T-helper 17 cell (primary cell): ENCODE measurements at places on chromosomes 11 and 22.

GRCh38 chr11:108958368-108959104, 293.7 kb downstream of the DDX10 start:
- DNase-seq: no peak

GRCh38 chr22:31604746-31605705, 57.0 kb downstream of the PISD start:
- no peak for DNase-seq

- no peak for DNase-seq
These were observed 44.5 kb downstream of the CELF1 start for GRCh38 chr11:47508240-47508957.

DNA sequence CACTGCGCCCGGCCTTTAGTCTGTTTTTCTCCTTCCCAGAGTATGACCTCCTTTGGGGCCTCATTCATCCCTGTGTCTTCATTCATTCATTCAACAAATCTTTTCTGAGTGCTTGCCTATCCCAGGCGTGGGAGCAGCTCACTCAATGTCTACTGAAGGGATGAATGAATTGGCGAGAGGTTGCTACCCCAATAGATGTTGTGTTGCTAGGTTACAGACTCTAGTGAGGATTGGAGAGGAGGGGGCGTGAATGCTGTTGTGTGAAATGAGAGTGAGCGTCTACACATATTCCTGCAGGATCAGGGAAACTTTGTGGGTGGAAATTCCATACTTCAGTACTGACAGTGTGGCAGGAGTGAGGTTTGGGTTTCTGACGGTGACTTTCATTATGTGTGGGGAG, 55.5 kb upstream of the EP300 start:
- DNase-seq: no peak

DNA sequence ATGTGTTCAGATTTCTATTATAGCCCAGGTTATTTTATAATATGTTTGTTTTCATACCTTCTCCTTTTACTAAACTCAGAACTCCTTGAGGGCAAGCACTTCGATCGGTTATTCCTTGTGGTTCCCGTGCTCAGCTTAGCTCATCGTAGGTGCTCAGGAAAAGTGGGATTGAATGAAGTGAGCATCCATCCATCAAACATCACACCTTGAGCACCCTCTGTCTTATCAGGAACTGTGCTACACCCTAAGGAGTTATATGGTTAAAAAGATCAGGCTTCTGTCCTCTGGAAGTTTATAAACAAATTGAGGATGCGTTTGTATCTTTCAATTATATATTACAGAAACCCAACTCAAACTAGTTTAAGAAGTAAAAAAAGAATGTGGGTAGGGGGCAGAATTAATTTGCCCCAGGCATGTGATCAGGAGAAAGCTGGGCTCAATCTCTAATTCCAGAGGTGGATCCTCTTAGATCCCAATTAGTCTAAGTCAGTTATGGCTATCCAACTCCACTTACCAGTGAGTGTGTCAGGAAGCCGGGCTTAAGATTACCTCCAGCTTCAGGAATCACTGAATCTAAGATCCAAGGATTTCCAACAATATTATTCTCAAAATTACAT, 59.9 kb upstream of the RRAS2 start:
- DNase-seq: no peak

GRCh38 chr11:117191680-117192400, 7.3 kb upstream of the TAGLN start:
- DNase-seq: no peak

DNA sequence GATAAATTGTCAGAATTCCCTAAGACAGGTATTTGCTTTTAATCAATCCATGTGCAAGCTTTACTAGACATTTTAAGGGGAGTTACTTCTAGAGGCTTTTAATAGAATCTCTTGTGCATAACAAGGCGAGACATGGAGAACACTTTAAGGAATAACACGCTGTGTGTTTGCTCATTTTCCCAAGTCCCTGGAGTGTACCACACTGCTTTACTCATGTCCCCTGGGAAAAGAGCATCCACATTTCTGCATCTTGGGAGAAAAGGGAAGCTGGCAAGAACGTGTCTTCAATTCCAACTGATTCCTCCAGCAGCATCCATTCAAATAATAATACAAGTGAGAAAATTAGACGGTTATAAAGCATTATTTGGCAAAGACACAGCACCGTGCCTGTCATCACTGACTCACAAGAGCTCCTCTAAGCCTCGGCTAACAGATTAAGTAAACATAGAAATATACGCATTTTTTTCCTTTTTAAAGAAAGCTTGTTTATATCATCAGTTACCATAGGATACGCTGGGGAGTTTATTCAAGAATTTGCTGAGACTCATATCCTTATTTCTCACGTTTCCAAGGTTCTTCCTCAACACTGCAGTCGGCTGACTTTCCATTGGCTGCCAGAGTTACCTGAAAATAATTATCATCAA, 121.5 kb downstream of the CD44 start:
- no peak for DNase-seq

DNA sequence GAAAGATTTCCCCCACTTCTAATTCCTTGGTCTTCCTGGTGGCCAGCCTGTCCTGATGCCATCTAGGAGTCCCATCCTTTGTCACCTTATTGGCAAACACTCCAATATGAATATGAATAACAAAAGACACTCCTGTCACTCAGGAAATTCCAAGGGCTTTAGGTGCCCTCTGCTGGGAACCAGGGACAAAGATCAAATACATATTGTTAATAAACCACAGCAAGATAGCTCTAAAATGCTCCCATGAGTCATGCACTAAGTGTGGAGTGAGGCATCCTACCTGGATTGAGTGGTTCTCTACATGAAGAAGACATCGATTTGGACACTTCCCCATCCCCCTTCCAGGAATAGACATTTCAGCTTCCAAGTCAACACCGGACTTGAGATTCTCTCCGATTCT, 823.6 kb downstream of the TBC1D22A start:
- DNase-seq: no peak

DNA sequence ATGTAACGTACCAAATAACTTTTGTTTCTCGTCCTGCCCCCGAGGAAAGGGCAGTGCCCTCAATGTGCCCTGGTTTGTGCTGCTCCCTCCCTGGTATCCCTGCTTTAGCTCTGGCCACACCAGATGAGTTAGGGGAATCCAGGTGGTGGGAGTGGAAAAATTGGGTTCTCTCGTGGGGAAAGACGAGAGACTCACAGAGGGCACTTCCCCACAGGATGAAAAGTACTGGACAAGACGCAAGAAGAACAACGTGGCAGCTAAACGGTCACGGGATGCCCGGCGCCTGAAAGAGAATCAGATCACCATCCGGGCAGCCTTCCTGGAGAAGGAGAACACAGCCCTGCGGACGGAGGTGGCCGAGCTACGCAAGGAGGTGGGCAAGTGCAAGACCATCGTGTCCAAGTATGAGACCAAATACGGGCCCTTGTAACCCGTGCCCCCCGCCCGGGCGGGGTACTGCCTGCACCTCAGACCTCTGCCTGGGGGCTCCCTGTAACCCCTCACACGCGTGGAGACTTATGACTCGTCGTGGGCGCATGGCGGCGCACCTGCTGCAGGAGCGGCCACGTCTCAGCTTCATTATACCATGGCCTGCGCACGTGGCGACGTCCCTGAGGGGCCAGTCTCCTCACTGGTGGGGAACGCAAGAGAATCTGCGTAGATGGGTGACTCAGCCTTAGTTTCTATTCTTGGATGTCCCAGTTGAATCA, 13.9 kb downstream of the TEF start:
- no peak for DNase-seq

GRCh38 chr22:29480512-29481264, 670 bp downstream of the NEFH start:
- no peak for DNase-seq

GRCh38 chr11:61516675-61517572, 8.4 kb downstream of the LRRC10B start:
- peak; percentile 39 for DNase-seq

GRCh38 chr11:72041364-72042063, 38.8 kb downstream of the NUMA1 start:
- DNase-seq: peak; percentile 19

DNA sequence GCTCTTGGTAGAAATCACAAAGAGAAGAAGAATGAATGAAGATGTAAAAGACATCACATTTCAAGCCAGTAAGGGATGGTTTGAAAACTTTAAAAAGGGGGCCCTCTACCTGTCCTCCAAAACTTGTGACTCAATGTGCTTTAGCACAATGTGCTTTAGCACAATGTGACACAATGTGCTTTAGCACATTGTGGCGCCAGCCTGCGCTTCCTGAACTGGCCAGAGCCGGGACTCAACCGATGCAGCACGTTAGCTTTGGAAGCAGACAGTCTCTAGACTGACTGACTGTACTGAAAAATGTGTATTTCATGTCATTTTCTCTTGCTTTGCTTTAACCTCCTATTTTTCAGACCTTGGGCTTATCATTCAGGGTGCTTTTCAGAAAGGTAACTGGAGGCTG, 63.5 kb downstream of the FAM83F start:
- no peak for DNase-seq

- DNase-seq: no peak
These were observed 79.1 kb upstream of the AKIP1 start for GRCh38 chr11:8831861-8832260.

GRCh38 chr11:12098601-12099000, 11.8 kb upstream of the MICAL2 start:
- no peak for DNase-seq

DNA sequence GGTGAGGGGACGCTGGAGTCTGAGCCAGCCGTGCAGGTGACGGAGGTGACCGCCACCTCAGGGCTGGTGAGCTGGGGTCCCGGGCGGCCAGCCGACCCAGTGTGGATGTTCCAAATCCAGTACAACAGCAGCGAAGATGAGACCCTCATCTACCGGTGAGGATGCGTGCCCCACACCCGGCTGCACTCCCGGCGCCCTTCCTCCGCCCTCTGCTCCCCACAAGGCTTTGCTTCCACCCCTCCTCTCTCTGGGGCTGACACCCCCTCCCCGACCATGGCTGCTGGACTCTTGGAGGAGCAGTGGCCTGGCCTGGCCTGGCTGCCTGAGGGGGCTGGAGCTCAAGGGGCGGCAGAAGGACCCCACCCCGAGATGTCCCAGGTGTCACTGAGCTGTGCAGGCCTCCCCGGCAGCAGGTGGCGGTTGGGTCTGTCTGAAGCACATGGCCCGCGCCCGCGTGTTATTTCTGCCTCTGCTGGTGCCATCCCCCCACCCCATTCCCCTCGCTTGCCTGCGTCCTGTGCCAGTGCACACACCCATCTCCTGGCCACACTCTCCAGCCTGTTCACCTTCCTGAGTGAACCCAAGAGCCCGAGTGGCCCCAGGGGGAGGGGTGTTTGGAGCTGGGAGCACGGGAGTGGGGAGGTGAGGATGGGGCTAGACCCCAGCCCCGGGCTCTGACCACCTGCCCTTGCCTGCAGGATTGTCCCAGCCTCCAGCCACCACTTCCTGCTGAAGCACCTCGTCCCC, 2.2 kb downstream of the LRFN4 start:
- no peak for DNase-seq

- DNase-seq: no peak
These were observed 15.0 kb upstream of the PRR5 start for GRCh38 chr22:44686873-44687600.

DNA sequence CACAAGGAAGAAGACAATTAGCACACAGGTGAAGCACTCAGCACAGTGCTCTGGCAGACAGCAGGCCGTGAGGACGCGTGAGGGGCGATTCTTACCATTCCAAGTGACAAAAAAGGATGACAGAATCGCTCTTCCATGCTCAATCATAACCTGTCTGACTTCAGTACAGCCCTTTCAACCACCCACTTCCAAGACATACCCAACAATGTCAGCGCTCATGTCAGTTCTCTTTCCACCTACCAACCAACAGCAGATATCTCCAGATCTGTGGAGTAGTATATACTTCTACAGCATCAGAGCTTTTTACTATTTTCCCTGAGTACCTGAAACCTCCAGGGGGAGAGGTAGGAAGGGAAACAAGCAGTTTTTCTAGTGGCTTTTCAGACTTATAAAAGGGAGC, 40.2 kb downstream of the MORC2 start:
- no peak for DNase-seq

- no peak for DNase-seq
These were observed 1119.0 kb downstream of the BRD1 start for GRCh38 chr22:48708558-48709245.

GRCh38 chr11:61092908-61093763, 9.2 kb upstream of the CD5 start:
- no peak for DNase-seq

DNA sequence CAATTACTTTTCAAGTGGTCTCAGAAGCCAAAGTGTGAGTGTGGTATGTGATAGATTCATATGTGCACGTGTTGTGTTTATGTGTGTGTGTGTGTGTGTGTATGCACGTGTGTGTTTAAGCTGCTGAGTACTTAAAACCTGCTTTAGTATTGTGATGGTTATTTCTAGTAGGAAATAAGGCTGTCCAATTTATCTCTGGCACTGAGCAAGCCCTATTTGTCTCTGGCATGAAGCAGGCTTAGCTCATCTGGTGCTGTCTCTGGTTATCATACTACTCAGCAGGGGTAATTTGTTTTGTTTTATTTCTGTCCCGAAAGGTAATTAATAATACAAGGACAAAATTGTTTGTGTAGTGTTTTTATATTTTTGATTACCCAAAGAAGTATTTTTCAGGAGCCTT, 333.7 kb downstream of the FAT3 start:
- no peak for DNase-seq

DNA sequence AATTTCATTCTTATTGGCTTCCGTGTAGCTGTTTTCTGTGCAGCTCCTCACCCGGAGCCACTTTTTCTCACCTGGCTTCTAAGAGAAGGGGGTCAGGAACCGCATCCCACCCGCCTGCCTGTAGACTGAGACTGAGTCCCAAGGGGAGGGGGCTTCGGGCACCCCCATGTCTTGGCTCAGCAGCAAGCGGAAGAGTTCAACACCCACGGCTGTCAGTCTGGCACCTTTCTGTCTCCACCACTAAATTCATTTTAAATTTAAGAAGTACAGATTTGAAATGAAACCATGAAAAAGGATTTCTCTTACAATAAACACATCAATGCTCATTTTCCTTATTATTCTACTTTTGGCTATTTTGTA, 66.7 kb downstream of the EFCAB6 start:
- DNase-seq: no peak

GRCh38 chr22:44586999-44587736, 89.1 kb upstream of the RTL6 start:
- DNase-seq: peak; percentile 1

DNA sequence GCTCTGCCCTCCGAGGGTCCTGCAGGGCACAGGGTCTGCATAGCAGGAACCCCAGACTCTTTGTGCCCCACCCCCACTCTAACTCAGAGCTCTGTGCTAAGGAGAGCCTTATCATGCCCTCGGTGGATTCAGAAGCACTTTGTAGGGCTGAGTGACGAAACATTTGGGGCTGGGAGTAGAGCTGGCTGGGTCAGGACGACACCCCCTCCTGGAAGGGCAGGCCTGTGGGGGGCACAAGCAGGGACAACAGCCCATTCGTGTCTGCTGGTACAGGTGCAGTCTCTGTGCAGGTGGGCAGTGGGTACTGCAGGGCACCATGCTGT, 8.9 kb downstream of the APOBEC3A start:
- no peak for DNase-seq

- no peak for DNase-seq
These were observed 48.0 kb upstream of the AMPD3 start for GRCh38 chr11:10407055-10407454.

DNA sequence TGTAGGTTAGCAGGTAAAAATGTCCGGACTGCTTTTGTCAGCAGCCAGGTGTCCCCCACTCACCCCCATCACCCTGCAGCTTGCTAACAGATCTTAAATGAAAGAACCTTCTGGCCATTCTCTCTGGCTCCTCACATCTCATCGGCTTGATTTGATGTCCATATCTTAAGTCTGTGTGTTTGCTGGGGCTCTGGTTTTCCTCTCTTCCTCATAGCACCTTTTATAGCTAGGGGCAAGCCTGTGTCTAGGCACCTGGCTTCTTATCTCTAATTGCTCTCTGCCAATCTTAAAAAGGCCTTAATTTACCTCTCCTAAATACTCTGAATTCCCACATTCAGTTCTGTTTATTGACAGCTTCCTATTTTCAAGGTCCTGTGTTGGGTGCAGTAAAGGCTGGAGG, 72.0 kb downstream of the ARHGAP42 start:
- DNase-seq: no peak
